ENCODE measurements at places on chromosomes 7 and 10.

GRCh38 chr7:711093-711921 lies 15.2 kb upstream of the DNAAF5 start:
- DNase-seq = no peak

DNA sequence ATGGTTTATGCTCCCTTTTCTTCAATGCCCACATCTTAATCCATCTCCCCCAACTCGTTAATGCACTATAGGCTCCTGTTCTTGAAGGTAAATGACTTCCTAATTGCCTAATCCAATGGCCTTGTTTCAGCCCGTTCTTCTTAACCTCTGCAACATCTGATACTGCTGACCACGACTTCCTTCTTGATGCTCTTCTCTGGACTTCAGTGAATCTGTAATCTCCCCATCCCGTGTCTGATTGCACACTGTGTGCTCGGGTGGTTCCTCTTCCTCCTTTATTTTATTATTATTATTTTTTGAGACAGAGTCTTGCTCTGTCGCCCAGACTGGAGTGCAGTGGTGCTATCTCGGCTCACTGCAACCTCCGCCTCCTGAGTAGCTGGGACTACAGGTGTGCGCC lies 58.9 kb downstream of the HIPK2 start:
- DNase-seq = no peak

DNA sequence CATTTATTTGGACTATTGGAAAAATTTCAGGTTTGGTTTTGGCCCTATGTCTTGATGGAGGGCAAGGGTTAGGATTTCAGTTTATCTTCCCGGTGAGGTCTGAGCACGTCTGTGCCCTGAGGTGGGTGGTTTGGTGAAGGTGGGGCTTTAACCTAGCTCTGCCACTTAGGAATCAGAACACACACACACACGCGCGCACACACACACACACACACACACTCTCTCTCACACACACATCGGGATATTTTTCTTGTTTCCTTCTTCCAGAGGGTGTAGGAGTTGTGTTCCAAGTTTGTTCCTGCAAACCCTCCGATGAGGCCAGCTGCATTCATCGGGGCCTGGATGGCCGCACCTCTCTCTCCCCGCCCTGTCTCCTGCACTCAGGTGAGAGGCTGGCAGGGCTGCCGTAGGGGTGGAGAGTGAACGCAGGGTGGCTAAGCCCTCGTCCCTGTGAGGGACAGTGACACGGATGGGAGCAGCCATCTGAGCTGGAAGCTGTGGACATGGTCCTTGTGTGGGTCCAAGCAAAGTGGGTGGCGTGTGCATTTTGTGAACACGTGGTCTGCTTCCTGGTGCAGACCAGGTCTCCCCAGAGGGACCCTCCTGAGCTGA lies 34.2 kb downstream of the CHST12 start:
- no peak for DNase-seq

- DNase-seq = peak; percentile 37
Observed at GRCh38 chr10:24694086-24694485, 29.6 kb downstream of the ARHGAP21 start.

- DNase-seq = peak; percentile 93
Observed at GRCh38 chr7:78134256-78134655, 335.7 kb downstream of the PHTF2 start.

- no peak for DNase-seq
Observed at GRCh38 chr10:98449287-98449686, 2.6 kb upstream of the HPS1 start.

DNA sequence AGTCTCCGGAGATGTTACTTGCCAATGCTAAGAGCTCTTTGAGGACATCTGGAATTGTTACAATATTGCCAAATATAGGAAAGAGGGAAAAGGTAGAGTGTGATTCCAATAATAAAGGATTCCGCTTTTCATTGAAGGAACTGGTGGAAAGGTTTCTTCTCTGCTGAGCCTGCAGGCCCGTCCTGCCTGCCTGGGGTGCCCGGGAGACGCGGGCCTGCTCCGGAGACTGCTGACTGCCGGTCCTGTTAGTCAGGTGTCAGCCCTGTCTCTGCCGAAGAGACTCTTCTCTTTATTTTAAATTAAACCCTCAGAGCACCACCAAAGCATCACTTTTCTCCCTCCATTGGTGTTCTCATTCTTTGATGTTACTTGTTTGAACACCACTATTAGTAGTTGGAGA lies 2.2 kb downstream of the EGFR start:
- no peak for DNase-seq

DNA sequence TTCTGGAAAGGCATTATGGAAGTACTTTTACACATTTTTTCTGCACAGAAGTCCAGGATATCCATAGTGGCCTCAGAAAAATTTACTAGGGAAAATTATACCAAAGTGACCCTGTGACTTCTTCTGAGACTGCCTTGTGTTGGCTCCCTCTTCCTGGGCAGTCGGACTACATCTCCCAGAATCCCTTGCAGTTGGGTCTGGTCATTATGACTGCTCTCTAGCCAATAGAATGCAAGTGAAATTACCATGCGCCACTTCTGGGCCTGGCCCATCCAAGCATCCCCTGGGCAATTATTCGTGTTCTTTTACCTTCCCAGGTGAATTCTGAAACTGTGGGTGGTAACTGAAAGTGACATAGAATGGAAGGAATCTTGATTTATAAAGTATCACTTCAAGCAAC lies 430.9 kb downstream of the ACTR3B start:
- DNase-seq = no peak

- no peak for DNase-seq
Observed at GRCh38 chr7:8724080-8724718, 290.8 kb downstream of the NXPH1 start.

GRCh38 chr7:38542156-38542555 lies 89.0 kb downstream of the AMPH start:
- peak; percentile 15 for DNase-seq

DNA sequence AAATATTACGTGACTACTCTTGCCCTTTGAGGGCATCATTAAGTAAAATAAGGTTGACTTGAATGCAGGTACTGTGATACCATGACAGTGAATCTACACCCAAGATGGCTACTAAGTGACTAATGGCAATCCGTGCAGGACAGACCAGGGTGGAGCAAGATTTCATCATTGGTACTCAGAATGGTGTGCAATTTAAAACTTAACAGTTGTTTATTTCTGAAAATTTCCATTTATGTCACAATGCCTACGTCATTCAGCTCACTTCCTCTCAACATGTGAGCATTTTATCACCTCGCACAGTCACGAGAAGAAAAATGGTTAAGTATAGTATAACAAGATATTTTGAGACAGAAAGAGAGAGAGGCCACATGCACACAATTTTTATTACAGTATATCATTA lies 50.3 kb upstream of the MET start:
- DNase-seq = no peak

DNA sequence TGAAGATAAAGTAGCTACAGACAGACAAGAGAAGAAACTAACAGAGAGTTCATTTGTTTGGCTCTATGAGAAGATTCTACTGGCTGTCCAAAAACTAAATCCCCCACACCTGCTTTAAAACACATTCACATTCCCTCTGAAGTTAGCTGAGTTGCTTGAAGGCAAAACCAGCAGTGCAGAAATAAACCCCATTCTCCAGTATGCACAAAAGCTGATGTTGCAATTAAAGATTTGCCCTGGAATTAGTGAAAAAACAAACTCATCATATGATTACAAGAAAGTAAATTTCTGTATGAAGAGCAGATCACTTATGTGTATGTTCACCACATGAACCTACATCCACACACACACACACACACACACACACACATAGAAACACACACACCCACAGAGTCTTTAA lies 9.3 kb upstream of the CAV1 start:
- no peak for DNase-seq
